PC-9 (cell line): ENCODE measurements at places on chromosomes 3 and 15. TPM values are rescaled to one million over a fixed set of nuclear protein-coding genes. Genes with fewer than 3 reads are reported as not detected.

Gene LOXL1
- total RNA-seq: 35.8 and 50.7 TPM in 2 replicates

Gene LRTM1
- total RNA-seq: not detected in 2 replicates

Gene BFSP2
- not detected in 2 replicates for total RNA-seq

Gene KBTBD13
- total RNA-seq: not detected in 2 replicates

Gene TNFSF10
- total RNA-seq: 18.3 and 21.4 TPM in 2 replicates

Gene SLC6A20
- total RNA-seq: not detected in 2 replicates

Gene LRRC31
- not detected in 2 replicates for total RNA-seq

Gene ITIH1
- not detected in 2 replicates for total RNA-seq

Gene LMOD3
- total RNA-seq: not detected in 2 replicates

Gene TICRR
- total RNA-seq: 17.8 and 23.6 TPM in 2 replicates

Gene OR5K2
- total RNA-seq: not detected in 2 replicates

Gene STAC
- total RNA-seq: 14.7 and 17.6 TPM in 2 replicates

Gene BTLA
- not detected in 2 replicates for total RNA-seq

Gene CACNA2D2
- total RNA-seq: not detected in 2 replicates

Gene LTK
- 0.11 and 0.28 TPM in 2 replicates for total RNA-seq

Gene GREM1
- 0.39 and 0.48 TPM in 2 replicates for total RNA-seq

Gene ANAPC13
- 52.7 and 61.8 TPM in 2 replicates for total RNA-seq
